ENCODE measurements at places on chromosomes 12 and 14.

DNA sequence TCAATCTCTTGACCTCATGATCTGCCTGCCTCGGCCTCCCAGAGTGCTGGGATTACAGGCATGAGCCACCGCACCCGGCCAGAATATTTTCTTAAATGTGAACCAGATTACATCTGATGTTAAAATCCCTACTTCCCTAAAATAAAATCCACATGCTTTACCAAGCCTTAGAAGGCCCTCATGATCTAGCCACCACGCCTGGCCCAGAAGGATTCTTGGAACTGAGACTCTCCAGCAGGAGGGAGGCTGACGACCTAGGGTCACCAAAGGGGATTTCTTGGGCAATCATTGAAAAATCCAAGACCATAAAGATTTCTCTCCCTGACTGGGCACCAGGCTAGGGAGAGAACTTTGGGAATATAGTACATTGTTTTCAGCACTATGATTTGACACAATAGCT lies 25.2 kb upstream of the RASSF3 start:
- no peak for DNase-seq

DNA sequence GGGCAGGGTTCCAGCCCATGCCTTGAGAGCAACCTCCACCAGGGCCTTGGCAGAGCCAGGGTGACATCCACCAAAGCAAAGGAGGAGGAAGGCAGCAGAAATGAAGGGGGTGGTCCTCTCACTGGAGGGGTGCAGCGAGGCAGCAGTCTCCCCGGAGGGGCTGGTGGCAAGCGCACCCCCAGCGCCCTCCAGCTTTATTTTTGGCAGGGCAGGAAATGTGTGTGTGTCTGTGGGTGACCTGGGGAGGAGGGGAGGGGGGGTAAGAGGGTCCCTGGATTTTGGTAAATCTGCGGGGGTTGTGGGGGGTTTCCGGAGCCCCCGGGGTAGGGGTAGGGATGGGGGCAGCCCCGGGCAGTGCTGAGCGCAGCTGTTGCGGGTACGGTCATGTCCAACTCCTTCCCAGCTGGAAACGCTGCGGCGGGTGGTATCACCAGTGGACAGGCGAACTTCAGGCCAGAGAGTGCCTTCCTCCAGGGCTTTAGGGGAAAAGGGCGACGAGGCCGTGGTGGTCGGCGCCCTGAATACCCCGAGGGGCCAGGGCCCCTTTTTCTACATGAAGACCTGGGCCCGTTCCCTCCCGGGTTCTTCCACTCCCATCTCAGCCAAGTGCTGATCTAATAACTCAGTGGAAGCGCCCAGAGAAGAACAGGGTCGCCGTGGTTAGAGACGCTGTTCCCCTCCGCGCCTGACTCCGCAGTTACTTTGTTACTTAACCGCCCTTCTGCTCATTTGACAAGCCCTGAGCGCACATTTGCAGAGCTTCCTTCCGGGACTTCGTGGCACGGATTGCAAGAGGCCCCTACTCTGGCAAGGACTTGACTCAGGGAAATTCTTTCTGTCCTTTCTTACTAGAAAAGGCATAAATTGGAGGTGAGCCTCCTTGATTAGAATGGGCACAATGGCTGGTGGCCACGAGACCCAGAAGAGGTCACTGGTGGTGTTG lies 55.2 kb downstream of the FOS start:
- no peak for DNase-seq

GRCh38 chr12:93668919-93669418 lies 8.2 kb upstream of the CRADD start:
- no peak for DNase-seq

DNA sequence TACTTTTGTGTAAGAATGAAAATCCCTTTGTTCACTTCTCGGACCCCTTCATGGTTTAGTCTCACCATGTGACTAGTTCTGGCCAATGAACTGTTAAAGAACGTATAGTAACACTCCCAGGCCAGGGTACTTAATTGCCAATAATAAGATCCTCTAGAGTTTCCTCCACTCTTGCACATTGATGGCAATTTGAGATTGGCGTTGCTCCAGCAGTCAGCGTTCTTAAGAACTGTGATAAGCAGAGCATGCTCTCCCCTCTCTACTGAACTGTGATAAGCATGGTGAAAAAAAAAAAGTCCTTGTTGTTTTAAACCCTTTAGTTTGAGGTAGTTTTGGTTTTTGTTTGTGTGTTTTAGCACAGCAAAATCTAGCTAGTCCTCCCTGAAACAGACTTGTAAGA lies 854.5 kb downstream of the SLC6A15 start:
- DNase-seq, result no peak

GRCh38 chr12:24379861-24380521 lies 430.5 kb upstream of the SOX5 start:
- DNase-seq, result no peak

DNA sequence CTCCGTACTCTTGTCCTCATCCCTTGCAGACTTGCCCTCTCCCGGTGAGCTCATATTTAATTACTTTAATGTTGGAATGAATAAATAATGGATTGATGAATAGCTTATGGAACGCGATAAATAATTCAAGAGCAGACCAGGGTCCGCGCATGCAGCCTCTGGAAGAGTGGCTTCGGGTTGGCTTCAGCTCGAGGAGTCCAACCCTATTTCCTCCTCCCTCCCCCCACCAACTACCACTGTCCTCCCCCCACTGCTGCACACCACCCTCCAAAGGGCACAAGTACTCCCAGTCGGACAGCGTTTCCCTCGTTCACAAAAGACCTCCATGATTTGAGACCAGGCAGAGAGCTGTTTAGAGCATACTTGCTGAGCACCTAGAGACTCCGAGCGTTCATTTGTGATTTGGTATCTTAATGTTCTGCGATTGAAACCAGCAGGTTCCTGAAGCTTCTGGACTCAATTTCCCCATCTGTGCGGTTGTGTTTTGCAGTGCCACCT lies 647 bp upstream of the SIX1 start:
- peak; percentile 19 for DNase-seq

- no peak for DNase-seq
Observed at GRCh38 chr12:79921786-79922185, 13.1 kb downstream of the PPP1R12A start.

GRCh38 chr14:40240245-40240859 lies 808.1 kb upstream of the FBXO33 start:
- no peak for DNase-seq

- no peak for DNase-seq
Observed at GRCh38 chr14:96482986-96483385, 19.2 kb upstream of the PAPOLA start.

DNA sequence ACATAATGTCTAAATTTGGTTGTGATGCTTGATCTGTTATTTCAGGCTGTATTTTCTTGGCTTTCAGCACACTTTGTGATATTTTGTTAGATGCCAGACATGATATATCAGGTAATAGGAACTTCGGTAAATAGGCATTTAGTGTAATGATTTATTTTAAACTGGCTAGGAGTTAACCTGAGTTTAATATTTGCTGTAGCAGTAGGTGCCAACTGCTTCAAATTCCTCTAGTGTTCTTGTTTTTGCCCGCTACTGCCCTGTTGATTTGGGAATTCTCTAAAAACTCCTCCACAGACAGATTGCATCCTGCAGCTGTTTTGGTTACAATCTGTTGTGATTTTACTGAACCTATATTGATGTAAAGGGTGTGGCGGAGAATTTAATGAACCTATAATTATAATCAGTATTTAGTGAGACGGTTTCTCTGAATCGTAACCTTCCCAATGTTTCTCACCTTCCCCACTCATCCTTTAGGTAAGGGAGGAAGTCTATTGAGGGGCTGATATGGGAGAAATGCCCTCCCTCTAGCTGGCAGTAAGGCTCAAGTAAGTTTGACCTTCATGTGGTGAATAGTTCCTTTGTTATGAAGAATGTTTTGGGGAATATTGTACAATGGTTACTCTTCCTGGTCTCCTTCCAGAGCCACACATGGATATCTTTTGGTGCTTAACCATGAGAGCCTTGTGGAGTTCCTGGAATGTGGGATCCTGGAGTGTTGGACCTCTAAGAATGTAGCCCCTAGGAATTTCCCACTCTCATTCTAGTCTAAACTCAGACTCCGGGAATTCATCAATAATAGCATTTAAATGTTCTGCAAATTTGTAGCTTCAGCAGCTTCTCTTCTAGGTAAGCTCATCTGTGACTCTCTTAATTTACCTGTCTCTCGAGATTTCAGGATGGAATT lies 634.1 kb downstream of the FSCB start:
- no peak for DNase-seq

- DNase-seq, result no peak
Observed at GRCh38 chr14:58733451-58734208, 95.9 kb downstream of the DACT1 start.

DNA sequence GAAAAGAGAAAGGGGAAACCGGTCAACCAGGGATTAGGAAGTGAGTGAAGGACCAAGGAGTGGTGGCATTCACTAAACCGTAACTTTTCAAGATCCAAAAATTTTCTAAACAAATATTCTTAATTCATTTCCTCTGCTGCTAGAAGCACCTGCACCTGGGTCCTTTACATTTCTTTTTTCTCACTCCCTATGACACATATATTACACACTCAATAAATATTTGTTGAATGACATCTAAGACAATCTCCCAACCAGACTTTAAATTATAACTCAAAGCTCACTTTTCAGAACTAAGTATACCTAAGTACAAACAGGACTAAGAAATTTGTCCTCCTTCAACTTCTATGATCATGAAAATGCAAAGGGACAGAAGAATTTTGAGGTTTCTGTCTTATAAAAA lies 11.1 kb downstream of the TTC5 start:
- no peak for DNase-seq

DNA sequence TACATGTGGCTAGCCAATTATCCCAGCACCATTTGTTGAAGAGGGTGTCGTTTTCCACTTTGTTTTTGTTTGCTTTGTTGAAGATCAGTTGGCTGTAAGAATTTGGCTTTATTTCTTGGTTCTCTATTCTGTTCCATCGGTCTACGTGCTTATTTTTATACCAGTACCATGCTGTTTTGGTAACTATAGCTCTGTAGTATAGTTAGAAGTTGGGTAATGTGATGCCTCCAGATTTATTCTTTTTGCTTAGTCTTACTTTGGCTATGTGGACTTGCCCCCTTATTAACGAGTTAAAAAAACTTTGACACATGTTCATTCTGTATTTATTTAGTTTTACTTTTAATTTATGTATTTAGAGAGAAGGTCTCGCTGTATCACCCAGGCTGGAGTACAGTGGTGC lies 120.4 kb downstream of the ADCK1 start:
- DNase-seq, result no peak

- DNase-seq, result no peak
Observed at GRCh38 chr12:20011200-20011599, 357.1 kb upstream of the PDE3A start.

DNA sequence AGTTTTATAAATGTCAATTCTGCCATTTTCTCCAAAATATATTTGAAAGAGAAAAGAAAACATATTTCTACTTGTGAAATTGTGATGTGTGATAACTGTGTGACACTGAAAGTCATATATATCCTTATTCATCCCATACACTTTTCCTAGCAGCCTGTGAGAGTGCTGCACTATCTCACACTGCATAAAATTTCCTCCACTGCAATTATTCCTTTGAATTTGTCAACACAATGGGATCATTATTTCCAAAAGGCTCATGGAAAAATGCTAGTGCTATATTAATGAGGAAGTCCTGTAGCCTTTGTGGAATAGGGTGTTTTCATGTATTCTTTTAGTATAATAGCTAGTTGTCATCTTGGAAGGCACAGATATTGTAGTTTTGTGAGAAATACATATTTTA lies 504.1 kb downstream of the RPL10L start:
- DNase-seq, result no peak

Data from PC-9 (cell line).